ENCODE measurements at places on chromosomes 7 and 10.

- no peaks in the 10 kb centered on the region for H3K36me3 ChIP-seq
- DNase-seq = no peak
- H3K4me1 ChIP-seq = no peaks in the 10 kb centered on the region
- no peak overlapping the region for H3K4me3 ChIP-seq
Observed at GRCh38 chr10:129820451-129820850, 143.6 kb downstream of the EBF3 start.

DNA sequence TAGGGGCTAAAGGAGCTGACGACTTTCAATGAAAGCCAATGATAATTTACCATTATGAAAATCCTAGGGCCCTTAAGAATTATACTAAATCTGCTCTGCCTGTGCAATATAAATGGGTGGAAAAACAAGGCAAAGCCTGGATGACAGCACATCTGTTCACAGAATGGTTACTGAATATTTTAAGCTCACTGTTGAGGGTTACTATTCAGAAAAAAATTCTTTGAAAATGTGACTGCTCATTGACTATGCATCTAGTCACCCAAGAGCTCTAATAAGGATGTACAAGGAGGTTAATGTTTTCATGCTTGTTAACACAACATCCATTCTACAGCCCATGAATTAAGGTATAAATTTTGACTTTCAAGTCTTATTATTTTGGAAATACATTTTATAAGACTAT is 8.9 kb downstream of the DKK1 start:
- H3K27me3 ChIP-seq = no peaks in the 10 kb centered on the region
- no peak overlapping the region for H3K27ac ChIP-seq
- H3K4me1 ChIP-seq = peaks cover 10% of the 10 kb centered on the region
- H3K36me3 ChIP-seq = no peaks in the 10 kb centered on the region

- H3K27ac ChIP-seq = no peak overlapping the region
- peaks cover 22% of the 10 kb centered on the region for H3K4me1 ChIP-seq
- no peaks in the 10 kb centered on the region for H3K27me3 ChIP-seq
- DNase-seq = no peak
Observed at GRCh38 chr7:127812540-127812939, 160.5 kb downstream of the SND1 start.

DNA sequence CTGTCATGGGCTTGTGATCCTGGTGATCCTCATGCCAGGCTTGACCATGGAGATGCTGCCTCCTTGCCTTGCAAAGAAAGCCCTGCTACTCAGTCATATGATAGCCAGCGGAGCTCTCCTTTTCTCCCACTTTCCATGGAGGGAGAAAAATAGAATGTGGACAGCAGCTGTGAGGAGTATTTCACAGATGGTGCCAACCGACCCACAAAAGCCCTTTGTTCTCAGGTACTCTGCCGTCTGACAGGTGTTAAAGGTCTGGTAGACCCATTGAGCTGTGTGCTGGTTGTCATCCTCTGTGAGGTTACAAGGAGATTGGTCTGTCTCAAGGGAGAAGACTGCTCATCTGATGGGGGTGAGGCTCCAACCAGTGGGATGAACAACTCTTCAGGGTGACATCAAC is 29.5 kb upstream of the COBL start:
- H3K27ac ChIP-seq = no peak overlapping the region
- no peaks in the 10 kb centered on the region for H3K4me1 ChIP-seq
- no peak for DNase-seq
- H3K27me3 ChIP-seq = no peaks in the 10 kb centered on the region
- H3K36me3 ChIP-seq = no peaks in the 10 kb centered on the region

- no peak overlapping the region for H3K4me3 ChIP-seq
- peaks cover 4% of the 10 kb centered on the region for H3K4me1 ChIP-seq
Observed at GRCh38 chr7:127532736-127533135, 52.7 kb downstream of the GCC1 start.

DNA sequence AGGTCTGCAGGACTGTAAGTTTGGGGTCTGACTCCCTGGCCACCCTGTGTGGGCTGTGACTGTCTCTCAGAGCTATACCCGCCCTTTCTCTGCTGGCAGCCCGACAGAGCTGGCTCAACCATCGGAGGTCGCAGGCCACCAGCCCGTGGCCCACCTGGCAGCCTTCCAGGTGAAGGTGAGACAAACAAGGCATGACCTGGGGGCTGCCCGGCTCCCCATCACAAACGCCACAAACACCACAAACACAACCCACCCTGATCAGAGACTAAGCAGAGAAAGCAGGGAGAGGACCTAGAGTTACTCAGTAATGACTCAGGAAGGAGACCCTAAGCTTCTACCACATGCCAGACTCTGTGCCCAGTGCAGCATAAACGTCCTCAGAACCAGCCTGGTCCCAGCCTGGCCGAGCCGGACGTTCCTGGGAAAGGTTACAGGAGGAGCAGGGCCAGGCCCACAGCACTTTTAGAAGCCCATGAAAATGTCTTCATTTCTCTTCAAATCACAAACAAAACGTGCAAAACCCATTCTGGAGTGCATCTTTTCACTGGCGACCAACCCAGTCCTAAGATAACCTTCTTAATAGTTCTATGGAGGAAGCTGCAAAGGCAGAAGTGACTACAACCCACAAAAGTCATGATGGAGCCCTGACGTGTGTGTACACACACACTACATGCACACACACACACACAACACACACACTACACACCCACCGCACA is 66.8 kb downstream of the MKI67 start:
- H3K4me1 ChIP-seq = no peaks in the 10 kb centered on the region
- no peak overlapping the region for H3K27ac ChIP-seq
- no peak overlapping the region for H3K4me3 ChIP-seq
- peaks cover 15% of the 10 kb centered on the region for H3K36me3 ChIP-seq
- no peak for DNase-seq

DNA sequence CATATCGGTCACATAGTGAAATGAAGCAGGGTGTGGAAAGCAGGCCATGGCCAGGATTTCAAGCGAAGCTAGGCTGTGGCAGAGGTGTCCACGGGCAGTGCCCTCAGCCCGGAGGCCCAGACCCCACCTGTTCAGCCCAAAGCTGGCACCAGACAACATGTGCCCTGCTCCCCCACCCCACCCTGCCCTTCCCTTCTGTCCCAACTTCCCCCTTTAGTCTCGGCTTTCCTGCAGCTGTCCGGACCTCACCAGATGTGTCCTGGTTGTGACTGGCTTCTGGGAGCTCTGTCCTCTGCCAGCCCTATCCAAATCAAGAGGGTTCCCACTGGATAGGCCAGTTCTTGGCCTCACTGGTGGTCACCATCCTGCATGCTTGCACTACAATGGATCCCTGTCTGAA is 37.3 kb downstream of the ADAM12 start:
- no peak for DNase-seq
- H3K27me3 ChIP-seq = no peaks in the 10 kb centered on the region
- H3K36me3 ChIP-seq = peaks cover 4% of the 10 kb centered on the region
- no peak overlapping the region for H3K4me3 ChIP-seq
- peaks cover 16% of the 10 kb centered on the region for H3K4me1 ChIP-seq
- peak overlapping the region; percentile 73 for H3K27ac ChIP-seq

DNA sequence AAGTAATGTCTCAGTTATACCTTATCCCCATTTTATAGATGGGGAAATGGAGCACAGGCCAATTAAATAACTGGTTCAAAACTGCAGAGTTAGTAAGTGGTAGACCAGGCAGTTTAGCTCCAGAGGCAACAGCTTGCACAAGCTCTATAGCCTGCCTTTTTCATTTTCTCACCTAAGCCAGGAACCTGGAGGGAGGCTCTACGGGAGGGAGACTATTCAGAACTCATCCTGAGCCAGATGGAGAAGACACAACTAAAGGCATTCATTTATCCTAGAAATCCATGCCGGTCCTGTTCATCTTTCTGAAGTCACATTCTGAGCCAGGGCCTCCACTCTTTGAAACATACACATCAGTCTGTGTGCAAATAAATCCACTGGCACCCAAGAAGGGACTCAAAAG is 103.2 kb downstream of the CALN1 start:
- no peak for DNase-seq
- H3K27me3 ChIP-seq = peaks cover 25% of the 10 kb centered on the region
- no peaks in the 10 kb centered on the region for H3K36me3 ChIP-seq
- H3K4me1 ChIP-seq = no peaks in the 10 kb centered on the region
- H3K4me3 ChIP-seq = no peak overlapping the region

DNA sequence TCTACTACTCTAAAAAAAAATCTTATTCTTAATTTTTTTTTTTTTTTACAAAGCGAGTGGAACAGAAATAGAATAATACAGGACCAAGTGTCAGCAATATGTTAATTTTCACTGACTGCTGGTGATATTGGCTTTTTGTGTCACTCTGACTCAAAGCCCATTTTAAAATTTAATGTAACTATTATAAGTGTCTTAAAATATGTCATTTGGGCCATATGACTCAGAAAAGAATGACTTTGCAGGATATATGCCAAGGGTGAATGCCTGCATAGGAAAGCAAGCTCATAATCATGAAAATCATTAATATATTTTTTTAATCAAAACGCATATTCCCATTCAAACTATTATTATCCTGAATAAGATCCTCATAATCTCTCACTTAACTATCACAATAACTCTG is 149.2 kb downstream of the GNAT3 start:
- H3K27ac ChIP-seq = no peak overlapping the region
- no peak for DNase-seq
- no peaks in the 10 kb centered on the region for H3K27me3 ChIP-seq
- H3K36me3 ChIP-seq = peaks cover 4% of the 10 kb centered on the region

DNA sequence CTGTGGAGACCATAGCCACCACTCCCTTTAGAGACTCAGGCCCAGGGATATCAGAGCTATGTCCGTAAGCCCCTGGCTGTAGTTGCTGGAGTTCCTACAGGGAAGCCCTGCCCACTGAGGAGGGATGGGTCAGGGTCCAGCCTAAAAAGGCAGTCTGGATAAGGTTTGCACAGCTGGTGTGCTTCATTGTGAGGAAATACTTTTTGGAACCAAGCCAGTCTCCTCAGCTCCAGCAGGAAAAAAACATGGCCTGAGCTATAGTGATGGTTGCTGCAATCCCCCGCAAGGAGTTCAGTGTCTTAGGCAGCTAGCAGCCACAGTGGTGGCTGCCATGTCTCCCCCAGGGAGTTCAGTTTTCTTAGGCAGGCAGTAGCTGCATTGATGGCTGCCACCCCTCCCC is 52.6 kb upstream of the CYP2C8 start:
- H3K27me3 ChIP-seq = no peaks in the 10 kb centered on the region
- no peaks in the 10 kb centered on the region for H3K4me1 ChIP-seq
- no peak overlapping the region for H3K4me3 ChIP-seq
- no peak for DNase-seq
- H3K27ac ChIP-seq = no peak overlapping the region

Measured in SK-N-SH (cell line).